ENCODE measurements at places on chromosomes 2 and 18. TPM values are rescaled to one million over a fixed set of nuclear protein-coding genes. Genes with fewer than 3 reads are reported as not detected.

The DRC1 gene
- not detected for total RNA-seq

The RUFY4 gene
- not detected for total RNA-seq

The CD8B gene
- not detected for total RNA-seq

The RNU2-63P gene
- 88.5 TPM for total RNA-seq

The VAPA gene
- total RNA-seq: 219 TPM

The PARD6G gene
- total RNA-seq: 0.97 TPM

The GRHL1 gene
- 1.3 TPM for total RNA-seq

The SERPINB10 gene
- total RNA-seq: 0.32 TPM

The GATA6 gene
- total RNA-seq: 8.1 TPM

The ACKR3 gene
- total RNA-seq: 21.1 TPM

The GCG gene
- not detected for total RNA-seq
